Activated CD4-positive, CD25-positive, alpha-beta regulatory T cell (primary cell): ENCODE measurements at places on chromosomes 2 and 18.
A peak's percentile ranks its signal among the peaks of the same experiment; 100 is the strongest.

- no peak for DNase-seq
These were observed 74.4 kb upstream of the CYP20A1 start for GRCh38 chr2:203164311-203164935.

DNA sequence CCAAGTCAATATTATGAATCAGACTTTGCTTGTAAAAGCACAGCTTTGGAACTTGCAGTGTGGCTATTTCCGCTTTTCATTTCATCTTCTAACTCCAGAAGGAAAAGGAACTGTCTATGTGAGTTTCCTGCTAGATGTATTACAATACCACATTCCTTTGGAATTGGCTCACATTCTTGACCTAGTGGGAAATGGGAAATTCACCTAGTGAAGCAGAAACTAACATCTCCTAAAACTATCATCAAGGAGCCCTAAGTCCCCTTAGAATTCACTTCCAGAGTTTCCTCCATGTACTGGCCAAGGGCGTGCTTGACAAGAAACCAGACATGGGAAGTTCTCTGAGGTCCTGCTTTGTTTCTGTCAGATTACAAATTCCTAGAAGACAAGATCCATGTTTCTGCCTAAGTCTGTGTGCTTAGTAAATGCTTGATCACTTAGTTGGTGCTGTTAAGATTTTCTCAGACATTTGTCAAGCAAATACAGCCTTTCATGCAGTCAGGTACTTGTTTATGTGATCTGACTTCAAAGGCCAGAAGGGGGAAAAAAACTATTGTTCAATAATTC lies 275.7 kb upstream of the FN1 start:
- DNase-seq = no peak

DNA sequence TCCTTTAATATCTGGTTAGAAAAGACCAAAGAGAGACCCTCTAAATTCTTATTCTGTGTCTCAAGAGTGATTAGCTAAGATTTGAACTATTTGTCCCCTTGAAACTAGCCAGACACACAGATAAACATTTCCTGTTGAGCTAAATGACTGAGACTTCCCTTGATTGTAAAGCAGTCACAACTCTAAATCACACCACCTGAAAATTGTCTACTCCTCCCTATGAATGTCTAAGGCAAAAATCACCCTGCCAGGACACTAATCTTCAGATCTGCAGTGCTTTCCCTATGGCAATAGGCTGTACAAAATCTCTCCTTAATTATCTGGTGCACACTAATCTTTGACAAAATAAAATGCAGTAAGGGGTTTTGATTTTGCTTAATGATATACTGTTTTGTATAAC lies 200.5 kb upstream of the GULP1 start:
- no peak for DNase-seq

- DNase-seq = no peak
These were observed 221.6 kb downstream of the HNMT start for GRCh38 chr2:138185827-138186226.

DNA sequence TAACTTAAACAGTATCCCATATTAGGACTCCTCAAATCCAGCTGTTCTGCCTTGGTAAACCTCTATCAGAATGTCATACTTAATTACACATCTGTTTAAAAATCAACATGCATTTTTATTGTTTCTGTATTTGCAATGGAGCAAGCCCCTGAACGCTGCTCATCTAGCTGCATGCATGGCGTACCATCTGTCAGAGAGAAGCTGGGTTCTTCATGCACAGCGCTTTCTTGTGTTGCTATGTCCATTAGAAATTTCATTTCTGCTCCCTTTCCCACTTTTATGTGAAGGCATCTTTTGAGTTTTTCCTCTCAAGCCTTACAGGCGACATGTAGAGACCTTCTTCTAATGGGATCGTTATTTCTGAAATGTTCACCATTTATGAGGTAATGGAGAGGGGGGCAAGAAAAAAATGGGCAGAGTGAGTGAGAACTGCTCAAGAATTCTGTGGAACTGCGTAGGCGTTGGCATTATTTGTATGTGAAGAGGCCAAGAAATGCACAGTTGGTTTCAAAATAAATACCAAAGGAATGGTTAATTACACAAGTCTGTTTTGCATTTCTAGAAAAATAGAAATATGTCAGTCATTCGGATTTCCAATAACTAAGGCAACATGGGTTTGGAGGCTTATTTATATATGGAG lies 31.6 kb downstream of the INSIG2 start:
- DNase-seq = no peak

DNA sequence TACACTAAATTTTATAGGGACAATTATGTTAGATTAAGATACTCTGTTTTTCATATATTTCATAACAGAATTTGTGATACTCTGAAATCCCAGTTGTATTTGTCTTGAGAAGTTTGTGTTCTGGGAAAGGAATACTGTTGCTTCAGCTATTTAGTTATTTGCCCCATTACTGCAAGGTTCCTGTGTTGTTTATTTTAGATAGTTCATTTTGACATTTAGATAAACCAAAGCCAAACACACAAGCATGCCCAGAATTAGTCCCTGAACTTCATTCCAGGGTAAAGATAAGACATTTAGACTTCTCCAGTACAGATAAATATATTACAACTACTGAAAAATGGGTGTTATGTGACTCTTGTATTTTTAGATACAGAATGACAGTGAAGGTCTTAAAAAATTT lies 74.7 kb downstream of the BMPR2 start:
- DNase-seq = no peak

GRCh38 chr18:41731884-41732283 lies 223.2 kb upstream of the PIK3C3 start:
- DNase-seq = no peak

DNA sequence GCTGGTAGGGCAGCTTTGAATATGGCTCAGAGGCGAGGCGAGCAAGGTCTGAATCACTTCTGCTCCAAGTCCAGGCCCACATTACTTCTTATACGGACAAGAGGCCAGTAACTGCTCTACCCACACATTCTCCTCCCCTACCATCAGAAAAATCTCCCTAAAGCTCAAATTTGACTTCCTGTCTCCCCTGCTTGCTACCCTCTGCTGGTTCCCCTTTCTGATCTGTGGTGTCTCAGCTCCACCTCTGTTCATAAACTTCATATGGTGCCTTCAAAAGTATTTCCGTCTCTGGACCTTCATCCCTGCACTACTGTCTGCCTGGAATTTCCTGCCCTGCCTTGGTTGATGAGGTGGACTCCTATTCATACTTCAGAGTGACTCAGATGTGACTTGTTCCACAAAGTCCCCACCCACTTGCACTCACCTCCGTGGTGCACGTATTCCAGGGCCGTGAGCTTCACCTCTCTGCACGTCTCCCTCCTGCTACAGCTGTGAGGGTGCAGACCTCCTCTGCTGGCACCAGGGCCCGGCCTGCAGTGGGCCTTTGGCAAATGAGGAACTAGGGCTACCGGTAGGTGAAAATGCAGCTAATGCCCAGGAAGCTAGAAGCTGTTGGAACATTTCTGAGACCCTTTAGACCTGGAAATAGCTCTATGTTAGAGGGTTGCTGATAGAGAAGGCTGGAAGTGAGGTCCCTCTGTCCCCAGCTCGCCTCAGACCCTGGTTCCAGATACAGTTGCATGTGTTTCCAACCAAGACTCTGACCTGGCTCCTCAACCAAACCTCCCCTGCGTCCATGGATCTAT lies 24.6 kb upstream of the KCMF1 start:
- DNase-seq = peak; percentile 43

- DNase-seq = no peak
These were observed 2.2 kb downstream of the BUB1 start for GRCh38 chr2:110675679-110676078.

DNA sequence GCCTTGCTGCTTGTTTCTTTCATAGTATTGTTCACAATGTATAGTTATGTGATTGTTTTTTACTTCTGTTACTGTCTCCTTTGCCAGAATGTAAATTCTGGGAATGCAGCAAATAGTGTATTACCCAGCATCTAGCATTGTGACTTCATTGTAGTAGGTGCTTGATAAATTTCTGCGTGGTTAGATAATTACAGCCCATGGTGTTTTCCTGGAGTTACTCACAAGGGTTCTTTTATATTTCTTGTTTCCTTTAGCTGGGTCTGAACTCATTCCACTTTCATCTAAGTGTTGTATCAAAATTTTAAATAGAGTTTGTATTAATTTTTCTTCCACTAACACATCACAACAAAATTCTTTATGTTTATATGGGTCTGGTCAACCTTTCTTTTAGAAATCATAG lies 132.6 kb downstream of the MAP4K4 start:
- no peak for DNase-seq

- DNase-seq = no peak
These were observed 4.8 kb downstream of the DHRS9 start for GRCh38 chr2:169073963-169074751.

DNA sequence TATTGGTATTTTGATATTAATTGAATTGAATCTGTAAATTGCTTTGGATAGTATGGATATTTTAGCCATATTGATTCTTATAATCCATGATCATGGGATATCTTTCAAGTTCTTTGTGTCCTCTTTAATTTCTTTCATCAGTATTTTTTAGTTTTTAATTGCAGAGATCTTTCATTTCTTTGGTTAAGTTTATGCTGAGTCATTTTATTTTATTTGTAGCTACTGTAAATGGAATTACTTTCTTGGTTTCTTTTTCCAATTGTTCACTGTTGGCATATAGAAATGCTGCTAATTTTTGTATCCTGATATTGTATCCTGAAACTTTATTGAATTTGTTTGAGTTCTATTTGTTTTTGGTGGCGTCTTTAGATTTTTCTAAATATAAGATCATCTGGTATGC lies 79.5 kb upstream of the DSEL start:
- no peak for DNase-seq

GRCh38 chr2:32862269-32863055 lies 84.3 kb upstream of the LTBP1 start:
- no peak for DNase-seq

DNA sequence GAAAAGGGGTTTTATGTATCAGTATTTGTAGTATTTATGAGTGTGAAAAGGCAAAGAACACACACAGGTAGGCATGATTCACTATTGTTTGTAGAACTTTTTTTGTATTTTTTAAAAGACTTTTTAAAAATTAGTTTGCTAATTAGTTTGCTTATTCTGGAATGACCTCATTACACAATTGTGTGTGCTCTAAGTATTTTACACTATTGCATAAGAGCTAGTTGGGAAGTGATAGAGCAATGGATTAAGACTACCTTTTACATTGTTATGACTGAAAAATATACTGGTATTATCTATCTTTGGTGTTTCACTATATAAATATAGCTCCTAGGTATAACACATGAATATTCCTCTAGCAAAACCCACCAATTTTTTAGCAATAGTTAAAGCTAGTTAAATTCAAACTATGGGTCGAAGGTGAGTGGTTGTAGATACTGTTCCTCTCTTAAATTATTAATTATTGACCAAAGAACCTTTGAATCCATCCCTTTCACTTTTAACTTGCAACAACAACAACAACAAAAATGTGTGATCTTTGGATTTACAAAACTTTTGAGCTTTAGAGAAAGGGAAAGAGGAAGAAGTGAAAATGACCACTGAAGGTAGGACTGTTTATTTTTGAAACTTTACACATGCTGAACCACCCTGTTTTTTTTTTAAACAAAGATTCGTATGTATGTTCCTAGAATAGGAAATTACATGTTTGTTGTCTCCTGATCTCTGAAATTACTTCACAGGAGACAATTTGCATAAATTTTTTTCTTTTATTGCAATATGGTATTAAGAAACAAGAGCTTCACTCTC lies 18.7 kb downstream of the ITPRID2 start:
- DNase-seq = no peak

GRCh38 chr2:109375656-109376055 lies 238.1 kb downstream of the SEPTIN10 start:
- DNase-seq = no peak

GRCh38 chr2:11371092-11371937 lies 26.9 kb upstream of the ROCK2 start:
- no peak for DNase-seq

DNA sequence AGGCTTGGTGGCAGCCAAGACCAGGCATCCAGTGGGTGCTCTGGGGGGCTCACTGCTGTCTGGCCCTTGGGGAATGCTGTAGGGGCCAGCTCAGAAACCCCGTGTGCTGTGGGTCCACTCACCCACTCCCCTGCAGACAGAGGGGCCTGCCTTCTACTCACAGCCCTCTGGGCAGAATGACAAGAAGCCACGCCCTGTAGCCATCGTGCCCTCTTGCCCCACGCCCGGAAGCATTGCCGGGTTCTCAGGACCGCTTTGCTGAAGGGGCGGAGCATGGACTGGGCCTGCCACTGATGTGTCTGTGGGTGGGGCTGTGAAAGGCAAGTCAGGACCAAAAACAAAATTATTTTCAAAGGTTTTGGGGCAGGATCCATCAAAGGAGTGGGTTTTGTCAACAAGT lies 27.8 kb downstream of the GLI2 start:
- no peak for DNase-seq
